Natural killer cell (primary cell): ENCODE measurements at places on chromosomes 6 and 20. TPM values are rescaled to one million over a fixed set of nuclear protein-coding genes. Genes with fewer than 3 reads are reported as not detected.

DNA sequence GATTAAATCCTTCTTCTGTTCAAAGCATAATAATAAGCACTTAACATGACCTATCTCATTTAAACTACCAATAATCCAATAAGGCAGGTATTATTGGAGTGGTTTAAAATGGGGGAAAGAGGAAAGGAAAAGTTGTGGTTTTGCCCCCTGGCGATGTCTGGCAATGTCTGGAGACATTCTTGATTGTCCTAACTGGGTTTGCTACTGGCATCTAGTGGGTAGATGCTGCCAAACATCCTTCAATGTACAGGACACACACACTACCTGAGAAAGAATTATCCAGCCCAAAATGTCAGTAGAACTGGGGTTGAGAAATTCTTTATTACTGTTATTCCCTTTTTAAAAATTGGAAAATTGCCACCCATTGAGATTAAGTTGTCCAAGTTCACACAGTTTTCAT is 25.2 kb upstream of the SRSF6 start:
- DNase-seq, result no peak
- no peak overlapping the region for H3K4me3 ChIP-seq
- no peaks in the 10 kb centered on the region for H3K36me3 ChIP-seq
- no peaks in the 10 kb centered on the region for H3K27me3 ChIP-seq
- H3K4me1 ChIP-seq, result no peaks in the 10 kb centered on the region
- H3K27ac ChIP-seq, result no peak overlapping the region

DNA sequence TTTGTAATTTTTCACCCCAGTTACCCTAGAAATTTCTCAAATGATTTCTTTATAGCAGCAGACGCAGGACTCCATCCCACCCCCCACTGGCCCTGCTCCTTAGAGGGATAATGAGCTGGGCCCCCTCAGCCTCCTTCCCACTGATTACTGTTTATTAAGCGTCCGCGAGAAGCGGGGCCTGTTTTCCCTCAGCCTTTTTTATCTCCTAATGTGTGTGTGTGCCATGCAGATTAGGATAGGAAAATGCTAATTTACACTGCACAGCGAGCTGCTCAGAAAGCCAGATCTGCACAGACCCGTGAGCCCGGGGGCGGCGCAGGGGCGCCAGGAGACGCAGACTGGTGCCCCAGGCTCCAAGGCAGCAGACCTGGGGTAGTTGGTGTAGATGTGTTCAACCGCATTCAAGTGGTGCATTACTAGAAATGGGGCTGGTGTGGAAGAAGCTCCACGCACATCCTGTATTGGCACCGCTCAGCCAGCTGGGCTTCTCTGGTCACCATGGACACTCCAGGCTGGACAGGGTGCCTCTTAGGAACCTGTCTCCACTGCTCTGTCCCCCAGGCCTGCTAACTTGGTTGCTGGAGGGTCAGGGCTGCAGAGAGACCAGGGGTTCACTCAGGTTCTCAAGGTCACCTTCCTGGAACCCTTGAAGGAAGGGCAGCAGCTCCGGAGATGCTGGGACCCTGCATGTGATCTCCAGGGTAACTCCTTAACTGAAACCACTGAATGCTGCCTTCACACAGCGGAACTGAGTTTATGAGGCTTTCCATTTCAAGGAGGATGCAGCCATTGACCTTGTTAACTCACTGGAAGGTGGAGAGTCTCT is 256.3 kb downstream of the ERMARD start:
- DNase-seq, result peak; percentile 8
- no peak overlapping the region for H3K27ac ChIP-seq
- no peak overlapping the region for H3K4me3 ChIP-seq
- H3K27me3 ChIP-seq, result no peaks in the 10 kb centered on the region
- no peaks in the 10 kb centered on the region for H3K36me3 ChIP-seq
- H3K4me1 ChIP-seq, result peaks cover 6% of the 10 kb centered on the region

GRCh38 chr6:96391776-96392360 is 129.7 kb upstream of the UFL1 start:
- H3K4me1 ChIP-seq, result no peaks in the 10 kb centered on the region
- no peaks in the 10 kb centered on the region for H3K27me3 ChIP-seq
- no peak overlapping the region for H3K4me3 ChIP-seq
- H3K27ac ChIP-seq, result no peak overlapping the region
- no peaks in the 10 kb centered on the region for H3K36me3 ChIP-seq

- H3K4me3 ChIP-seq, result no peak overlapping the region
- H3K27me3 ChIP-seq, result no peaks in the 10 kb centered on the region
- no peaks in the 10 kb centered on the region for H3K36me3 ChIP-seq
- no peak overlapping the region for H3K27ac ChIP-seq
These were observed 254.3 kb downstream of the THBS2 start for GRCh38 chr6:168999392-168999791.

- no peaks in the 10 kb centered on the region for H3K36me3 ChIP-seq
- H3K27me3 ChIP-seq, result no peaks in the 10 kb centered on the region
- no peak overlapping the region for H3K27ac ChIP-seq
These were observed 44.4 kb downstream of the DCDC2 start for GRCh38 chr6:24313251-24314141.

GRCh38 chr6:33807606-33808005 is 3.8 kb upstream of the MLN start:
- H3K36me3 ChIP-seq, result no peaks in the 10 kb centered on the region
- H3K4me1 ChIP-seq, result peaks cover 16% of the 10 kb centered on the region

Gene TLDC2
- not detected for total RNA-seq

Gene SRMS
- total RNA-seq, result not detected
